Activated naive CD4-positive, alpha-beta T cell treated with Interleukin-2 at 50 U/mL for 16 hours (primary cell): ENCODE measurements at places on chromosomes 3 and 15.

DNA sequence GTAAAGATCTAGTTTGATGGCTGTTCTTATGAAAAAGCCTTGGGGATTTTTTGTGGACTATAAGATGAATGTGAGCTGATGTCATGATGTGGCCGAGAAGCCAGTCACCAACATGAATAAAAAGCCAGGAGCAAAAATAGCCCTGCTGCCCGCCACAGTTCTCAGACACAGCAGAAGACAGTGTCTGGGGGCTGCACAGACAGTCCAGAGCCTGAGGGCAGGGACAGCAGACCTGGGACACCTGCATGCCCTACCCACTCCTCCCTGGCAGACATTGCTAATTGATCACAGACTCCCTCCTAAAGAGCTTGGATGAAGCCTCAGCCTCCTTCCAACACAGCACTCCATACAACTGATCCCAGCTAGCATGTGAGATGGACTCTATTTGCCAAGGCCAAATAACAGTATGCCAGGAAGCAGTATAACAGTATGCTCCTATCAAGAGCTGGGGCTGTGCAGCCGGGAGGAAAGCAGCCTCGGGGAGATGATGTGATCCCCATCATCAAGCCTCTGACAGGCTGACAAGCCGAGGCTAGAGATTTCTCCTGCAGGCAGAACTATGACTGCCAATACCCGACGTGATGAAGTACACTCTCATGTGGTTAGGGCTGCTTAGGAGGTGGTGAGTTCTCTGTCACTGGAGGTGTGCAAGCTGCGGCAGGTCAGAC lies 105.4 kb upstream of the RPL32 start:
- no peak for DNase-seq

GRCh38 chr3:129794311-129795185 lies 99.0 kb downstream of the TMCC1 start:
- no peak for DNase-seq

DNA sequence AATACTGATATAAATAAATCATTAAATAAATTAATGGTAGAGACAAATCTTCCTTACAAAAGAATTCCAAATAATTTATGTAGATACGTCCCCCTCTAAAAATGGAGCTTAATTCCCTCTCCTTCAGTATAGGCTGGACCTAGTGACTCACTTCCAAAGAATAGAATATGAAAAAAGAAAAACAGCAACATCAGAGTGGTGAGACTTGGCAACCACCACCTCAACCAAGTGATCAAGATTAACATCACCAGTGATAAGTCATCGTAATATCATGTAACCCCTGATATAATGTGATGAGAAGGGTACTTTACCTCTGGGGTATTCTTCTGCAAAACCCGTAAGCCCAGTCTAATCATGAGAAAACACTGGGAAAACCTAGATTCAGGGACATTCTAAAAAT lies 13.4 kb downstream of the GOLGB1 start:
- DNase-seq = no peak

DNA sequence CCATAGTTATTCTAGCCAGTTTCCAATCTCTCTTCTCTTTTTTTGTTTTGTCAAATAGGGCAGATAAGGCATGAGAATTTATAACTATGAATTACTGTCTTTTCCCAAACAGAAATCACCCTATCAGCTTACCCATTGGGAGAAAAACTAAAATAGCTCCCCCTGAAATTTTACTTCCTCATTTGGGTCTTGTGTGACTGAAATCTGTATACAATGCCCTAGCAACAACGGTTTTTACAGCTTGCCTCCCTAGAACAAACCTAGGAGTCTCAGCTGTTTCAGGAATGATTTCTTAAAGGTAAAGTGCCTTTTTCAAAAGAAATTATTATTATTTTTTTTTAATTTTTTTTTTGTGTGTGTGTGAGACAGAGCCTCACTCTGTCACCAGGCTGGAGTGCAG lies 56.8 kb downstream of the CD86 start:
- DNase-seq = no peak

DNA sequence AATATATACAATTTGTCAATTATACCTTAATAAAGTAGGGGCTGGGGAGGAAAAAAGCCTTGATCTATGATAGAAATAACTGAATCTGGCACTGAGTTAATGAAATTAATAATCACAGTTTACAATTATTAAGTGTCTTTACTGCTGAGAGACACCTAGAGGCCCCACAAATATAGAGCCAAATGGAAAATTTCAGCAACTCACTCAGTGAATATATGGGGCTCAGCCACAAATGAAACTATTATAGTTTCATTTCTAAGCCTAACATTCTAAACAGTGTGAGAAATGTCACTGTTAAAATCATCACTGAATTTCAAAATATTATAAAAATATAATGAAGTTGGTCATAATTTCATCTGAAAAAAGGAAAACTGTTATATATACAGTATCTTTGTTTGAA lies 40.3 kb downstream of the GNB4 start:
- DNase-seq = no peak

- no peak for DNase-seq
These were observed 15.6 kb downstream of the ARRDC4 start for GRCh38 chr15:97976129-97976528.

DNA sequence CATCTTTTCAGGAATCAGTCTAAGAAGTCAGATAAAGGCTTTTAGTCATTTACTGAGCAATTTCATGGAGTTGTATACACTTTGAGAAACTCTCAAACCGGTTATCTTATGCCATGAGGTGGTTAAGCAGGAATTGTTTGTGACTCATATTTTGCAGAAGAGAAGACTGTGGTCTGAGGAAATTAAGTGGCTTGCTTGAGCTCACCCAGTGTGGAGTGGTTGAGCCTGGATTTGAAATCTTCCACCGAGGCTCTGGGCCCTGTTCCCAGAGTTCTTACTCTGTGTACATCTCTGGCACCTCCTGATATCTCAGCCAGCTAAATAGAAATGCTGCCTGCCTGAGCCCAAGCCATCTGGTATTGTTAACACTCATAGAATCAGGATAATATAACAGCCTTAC lies 37.8 kb upstream of the BCL6 start:
- no peak for DNase-seq

DNA sequence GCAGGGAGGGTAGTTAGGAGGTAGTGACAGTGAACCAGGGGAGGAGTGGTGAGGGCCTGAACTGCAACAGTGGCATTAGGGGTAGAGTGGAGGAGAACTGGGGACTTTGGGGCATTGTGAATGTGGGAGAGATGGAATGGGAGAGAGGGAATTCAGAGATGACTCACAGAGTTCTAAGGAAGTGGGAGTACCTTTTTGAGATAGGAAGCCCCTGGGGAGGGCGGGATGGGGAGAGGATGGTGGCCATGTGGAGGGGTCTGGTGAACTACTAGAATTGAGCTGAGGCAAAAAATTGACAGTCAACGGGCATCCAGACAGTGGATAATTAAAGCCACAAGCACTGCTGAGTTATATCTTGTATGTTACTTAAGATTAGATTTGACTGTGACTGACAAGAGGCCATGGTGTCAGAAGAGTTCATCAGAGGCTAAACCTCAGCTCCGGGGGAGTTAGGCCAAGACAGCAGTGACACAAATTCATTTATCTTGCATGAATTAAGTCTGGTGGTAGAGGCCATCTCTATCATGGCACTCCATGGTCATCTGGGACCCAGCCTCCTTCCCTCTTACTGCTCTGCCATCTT lies 34.0 kb downstream of the PLEKHO2 start:
- no peak for DNase-seq

- no peak for DNase-seq
These were observed 454.1 kb upstream of the BCHE start for GRCh38 chr3:166291186-166291955.

DNA sequence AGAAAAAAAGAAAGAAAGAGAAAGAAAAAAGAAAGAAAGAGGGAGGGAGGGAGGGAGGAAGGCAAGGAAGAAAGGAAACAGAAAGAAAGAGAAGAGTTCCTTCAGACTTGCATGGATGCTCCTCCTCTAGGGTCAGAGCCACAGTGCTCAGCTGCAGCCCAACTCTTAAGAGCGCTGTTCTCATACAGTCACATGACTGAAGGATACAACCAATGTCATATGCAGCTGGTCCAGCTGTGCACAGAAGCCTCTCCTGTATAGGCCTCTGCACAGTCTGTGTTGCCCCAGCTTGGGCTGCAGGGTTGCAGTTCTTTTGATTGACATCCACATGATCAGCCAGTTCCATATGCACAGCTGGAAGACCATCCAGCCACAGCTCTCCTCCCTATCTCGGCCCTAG lies 86.8 kb upstream of the CTNNB1 start:
- DNase-seq = no peak

- DNase-seq = no peak
These were observed 114.7 kb upstream of the ALDH1A3 start for GRCh38 chr15:100764778-100765466.

- DNase-seq = no peak
These were observed 12.8 kb downstream of the SNAP23 start for GRCh38 chr15:42508263-42508690.

DNA sequence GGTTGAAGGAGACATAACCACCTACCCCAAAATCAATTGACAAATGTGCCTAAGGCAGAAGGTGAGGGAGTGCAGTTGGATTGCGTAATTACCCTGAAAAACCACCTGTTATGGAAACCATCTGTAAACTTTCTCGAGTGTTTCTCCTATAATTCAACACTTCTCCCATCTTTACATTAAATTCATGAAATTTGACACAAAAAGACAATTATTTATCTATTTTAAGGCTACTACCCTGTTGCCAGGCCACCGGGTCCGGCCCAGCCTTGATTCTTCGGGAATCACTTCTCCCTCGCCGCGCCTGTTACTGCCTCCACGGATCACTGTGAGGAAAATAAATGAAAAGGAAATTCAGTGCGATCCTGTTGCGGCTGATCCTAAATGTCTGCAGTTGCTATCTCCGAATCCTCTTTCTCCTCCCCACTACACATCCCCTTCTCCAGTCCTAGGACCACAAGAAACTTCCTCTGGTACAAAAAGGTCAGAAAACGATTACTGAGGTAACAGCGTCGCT lies 646 bp downstream of the IQCB1 start:
- DNase-seq = no peak

GRCh38 chr3:128800241-128801187 lies 74.5 kb downstream of the RAB7A start:
- DNase-seq = peak; percentile 49

DNA sequence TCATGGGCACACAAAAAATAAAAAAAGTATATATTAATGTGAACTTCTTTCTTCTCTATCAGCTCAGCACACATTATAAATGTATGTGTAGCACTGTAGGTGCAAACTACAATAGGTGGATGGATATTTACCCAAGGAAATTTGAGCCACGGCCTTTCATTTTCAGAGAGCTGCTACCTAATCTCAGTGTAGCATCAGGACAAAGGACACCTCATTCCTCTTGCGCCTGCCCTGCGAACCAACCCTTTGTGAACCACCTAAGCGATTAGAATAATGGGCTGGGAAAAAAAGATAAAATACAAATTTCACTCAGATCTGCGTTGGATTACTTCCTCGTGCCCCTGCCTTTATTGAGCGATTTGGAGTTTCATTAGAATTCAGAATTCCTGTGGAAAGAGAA lies 263.2 kb downstream of the NR2F2 start:
- no peak for DNase-seq

DNA sequence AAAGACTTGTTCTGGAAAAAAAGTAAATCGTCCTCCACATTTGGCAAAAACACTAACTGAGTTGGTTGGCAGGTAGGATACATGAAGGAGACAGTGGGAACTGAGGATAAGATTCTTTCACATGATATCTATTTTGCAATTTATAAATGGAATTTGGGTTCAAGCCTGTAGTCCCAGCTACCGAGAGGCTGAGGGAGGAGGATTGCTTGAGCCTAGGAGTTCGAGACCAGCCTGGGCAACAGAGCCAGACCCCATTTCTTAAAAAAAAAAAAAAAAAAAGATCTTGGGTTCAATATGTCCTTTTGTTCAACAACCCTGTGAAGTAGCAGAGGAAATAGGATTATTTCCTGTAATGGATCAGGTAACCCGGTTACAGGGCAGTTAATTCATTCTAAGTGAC lies 35.7 kb upstream of the CFAP161 start:
- DNase-seq = no peak

GRCh38 chr3:24686808-24687207 lies 192.2 kb upstream of the THRB start:
- DNase-seq = no peak

- DNase-seq = no peak
These were observed 108.9 kb downstream of the EDEM1 start for GRCh38 chr3:5296362-5296761.

DNA sequence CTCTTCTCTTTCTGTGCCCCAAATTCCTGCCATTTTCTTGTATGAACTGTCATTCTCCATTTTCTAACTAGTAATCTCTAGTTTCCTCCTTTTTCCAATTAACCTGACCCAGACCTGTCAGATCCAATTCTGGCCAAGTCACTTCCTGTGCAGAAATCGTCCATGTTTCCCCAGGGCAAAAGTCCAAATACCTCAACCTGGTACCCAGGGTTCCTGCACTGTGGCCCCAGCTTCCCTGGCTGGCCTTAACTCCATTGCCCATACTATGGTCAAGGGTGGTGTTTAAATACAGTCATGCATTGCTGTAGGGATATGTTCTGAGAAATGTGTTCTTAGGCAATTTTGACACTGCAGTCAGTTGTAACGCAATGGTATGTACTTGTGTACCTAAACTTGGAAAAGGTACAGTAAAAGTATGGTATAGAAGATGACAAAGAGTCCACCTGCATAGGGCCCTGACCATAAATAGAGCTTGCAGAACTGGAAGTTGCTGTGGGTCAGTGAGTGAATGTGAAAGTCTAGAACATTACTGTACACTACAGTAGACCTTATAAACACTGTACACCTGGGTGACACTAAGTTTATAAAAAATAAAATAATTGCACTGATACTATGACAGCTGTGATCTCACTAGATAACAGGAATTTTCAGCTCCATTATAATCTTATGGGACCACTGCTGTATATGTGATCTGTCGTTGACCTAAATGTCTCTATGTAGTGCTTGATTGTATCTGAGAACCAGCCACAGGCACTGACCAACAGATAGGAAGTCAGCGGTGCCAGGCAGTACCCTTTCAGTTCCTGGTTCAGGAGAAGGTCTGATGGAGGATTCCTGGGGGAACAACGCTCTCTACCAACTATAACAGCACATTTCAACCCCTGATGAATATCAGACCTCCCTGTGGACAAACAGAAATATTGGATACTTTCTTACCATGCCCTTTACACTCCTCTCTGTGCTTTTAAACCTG lies 336.1 kb upstream of the PROK2 start:
- no peak for DNase-seq
